ENCODE measurements at places on chromosomes 5 and 9.
A peak's percentile ranks its signal among the peaks of the same experiment; 100 is the strongest.

DNA sequence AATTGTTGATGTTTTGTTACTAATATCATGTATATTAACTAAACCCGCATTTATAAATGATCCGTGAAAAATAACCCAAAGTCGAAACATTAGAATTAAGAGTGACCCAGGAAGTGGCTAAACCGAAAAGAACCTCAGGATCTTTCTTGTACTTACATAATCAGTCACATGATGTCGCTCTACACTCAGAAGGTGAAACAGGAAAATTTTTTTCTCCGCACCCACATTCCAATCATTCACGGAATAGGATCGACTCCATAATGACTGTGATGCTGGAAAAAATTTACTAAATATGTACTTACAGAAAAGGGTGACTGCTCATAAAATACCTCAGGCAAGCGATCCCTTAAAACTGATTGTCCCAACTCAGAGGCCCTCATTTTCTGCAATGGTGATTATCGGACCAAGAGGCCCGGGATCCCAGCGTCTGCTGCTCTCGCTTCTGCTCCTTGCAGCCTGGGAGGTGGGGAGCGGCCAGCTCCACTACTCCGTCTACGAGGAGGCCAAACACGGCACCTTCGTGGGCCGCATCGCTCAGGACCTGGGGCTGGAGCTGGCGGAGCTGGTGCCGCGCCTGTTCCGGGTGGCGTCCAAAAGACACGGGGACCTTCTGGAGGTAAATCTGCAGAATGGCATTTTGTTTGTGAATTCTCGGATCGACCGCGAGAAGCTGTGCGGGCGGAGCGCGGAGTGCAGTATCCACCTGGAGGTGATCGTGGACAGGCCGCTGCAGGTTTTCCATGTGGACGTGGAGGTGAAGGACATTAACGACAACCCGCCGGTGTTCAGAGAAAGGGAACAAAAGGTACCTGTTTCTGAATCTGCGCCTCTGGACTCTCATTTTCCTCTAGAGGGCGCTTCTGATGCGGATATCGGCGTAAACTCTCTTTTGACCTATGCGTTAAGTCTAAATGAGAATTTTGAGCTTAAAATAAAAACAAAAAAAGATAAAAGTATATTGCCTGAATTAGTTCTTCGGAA, at the start of gene PCDHA12:
Gene PCDHA12 (plus strand): TSS at position 224 of the 981 bp plus-strand sequence. CDS start 165 bp downstream, at position 389.
- DNase-seq, result no peak

GRCh38 chr5:36193746-36194145, 41.8 kb downstream of the SKP2 start:
- DNase-seq, result no peak

- no peak for DNase-seq
Observed at GRCh38 chr9:109499093-109499630, 1.1 kb upstream of the PTPN3 start.

GRCh38 chr5:153881687-153882086, 157.0 kb downstream of the FAM114A2 start:
- no peak for DNase-seq

GRCh38 chr5:93279296-93279963, 301.6 kb downstream of the NR2F1-AS1 start:
- DNase-seq, result no peak

DNA sequence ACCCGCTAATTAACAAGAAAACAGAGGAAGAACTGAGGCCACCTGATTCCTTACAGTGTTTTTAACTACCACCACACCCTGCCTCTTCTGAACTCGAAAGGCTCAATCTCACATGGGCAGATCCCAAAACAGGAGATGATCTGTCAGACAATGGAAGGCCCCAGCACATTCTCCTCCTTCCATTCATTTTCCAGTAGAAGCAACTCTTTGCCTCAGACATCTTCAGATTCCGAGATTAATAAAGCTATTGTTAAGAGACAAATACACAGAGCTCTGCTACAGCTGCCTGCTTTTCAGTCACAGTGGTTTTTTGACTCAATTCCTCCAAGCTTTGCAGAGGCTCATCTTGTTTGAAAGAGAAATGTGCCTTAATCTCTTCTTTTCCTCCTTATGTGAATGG, 127.2 kb upstream of the ADAMTSL1 start:
- DNase-seq, result no peak

- DNase-seq, result peak; percentile 9
Observed at GRCh38 chr5:35656721-35657120, 39.1 kb downstream of the SPEF2 start.

- no peak for DNase-seq
Observed at GRCh38 chr5:178460174-178460573, 130.0 kb downstream of the COL23A1 start.

DNA sequence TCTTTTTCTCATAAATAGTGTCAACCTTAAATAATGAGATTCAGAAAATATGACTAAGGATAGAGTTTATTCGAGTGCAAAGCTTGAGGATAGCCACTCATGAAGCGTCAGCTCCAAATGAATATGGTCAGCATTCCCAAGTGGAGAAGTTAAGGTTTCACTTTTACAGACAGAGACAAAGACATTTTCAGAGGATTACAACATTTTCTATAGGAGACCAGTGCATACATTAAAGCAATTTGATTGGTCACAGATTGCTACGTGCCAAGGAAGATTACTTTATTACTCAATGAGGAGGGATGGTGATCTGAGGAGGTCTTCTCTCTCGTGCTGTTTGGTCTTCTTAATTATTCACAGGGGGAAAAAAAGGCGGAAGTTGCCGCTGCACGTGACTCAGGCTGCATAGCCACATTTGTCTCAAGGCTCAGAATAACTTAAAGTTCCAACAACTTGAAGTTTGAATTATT, 60.1 kb upstream of the SPATA31C2 start:
- peak; percentile 44 for DNase-seq

DNA sequence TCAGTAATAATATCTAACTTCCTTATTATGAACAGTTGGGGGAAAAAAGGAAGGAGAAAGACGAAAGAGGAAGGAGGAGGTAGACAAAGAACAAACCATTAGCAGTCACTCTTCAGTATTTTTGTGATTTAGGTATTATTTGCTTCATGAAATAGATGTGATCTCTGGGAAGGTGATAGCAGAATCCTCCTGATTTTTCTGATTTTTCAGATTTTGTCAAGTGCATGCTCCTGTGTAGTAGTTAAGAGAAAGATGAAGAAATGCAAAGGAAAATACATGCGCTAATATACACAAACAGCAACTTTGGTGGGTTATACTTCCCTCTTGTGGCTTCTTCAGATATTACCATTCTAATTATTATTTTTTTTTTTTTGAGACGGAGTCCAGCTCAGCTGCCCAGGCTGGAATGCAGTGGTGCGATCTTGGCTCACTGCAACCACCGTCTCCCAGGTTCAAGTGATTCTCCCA, 31.6 kb downstream of the LMNB1 start:
- peak; percentile 34 for DNase-seq

- DNase-seq, result no peak
Observed at GRCh38 chr9:133773889-133774655, 35.9 kb upstream of the SARDH start.

DNA sequence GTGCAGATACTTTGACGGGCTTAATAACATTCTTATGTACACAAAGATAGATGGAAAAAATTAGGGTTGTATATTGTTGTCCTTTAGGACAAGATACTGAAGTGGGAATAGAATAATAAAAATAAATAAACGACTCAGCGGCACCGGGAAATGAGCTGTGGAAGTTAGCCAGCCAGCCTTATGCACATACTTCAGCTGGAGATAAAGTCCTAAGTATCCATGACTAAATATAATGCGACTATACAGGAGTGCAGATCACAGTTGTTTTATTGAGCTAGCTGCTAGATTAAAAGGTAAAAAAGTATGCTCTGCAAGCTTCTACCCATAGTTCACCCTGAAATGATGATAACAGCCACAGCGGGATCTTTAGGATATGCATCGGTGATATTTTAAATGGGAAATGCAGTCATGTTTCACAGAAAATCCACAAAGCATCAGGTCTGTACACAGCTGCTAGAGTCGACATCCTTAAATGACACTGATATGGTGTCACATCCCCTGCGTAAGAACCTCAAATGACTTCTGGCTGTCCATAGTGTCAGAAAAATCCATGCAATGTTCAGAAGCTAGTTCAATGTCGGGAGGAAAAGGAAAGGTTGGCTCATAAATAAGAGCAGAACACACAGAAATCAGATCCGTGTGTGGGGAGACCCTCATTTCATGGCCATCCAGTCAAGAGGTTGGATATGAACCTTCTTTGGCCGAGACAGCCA, 392.8 kb upstream of the DAP start:
- DNase-seq, result no peak

- no peak for DNase-seq
Observed at GRCh38 chr9:114898741-114899140, 31.6 kb downstream of the TNFSF8 start.

DNA sequence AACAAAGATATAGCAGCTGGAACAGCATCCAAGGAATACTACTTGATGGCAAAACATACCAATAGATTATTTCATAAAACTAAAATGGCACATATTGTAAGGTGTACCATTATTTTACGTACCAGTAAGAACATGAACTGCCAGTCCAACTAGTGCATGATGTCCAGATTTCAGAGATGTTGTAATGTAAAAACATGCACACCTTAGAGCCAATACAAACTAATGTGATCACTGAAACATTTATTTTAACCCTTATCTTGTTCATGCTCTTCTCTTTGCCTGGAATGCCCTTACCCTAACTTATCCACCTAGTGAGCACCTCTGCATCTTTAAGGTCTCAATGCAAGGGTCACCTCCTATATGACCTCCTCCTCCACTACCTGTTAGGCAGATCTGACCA, 172.0 kb downstream of the GLIS3 start:
- DNase-seq, result no peak

DNA sequence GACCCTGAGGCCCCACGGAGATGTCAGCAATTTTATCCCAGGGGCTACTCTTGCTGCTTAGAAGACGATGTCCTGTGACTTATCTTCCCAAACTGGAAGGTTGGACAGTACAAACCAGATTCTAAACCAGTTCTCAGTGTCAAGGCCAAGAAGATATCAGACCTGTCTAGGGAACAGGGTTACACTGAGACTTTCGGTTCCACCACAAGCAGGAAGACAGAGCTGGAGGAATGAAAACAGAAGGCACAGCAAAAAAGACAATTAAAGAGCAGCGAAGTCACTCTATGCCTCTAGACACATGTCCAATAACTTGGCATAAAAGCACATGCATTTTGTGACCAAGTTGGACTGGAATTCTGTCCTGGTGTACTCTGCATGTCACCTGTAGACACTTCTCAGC, 73.4 kb upstream of the TMEM252 start:
- DNase-seq, result no peak

- no peak for DNase-seq
Observed at GRCh38 chr5:161421067-161421466, 125.5 kb downstream of the GABRB2 start.

- peak; percentile 70 for DNase-seq
Observed at GRCh38 chr5:122091936-122092600, 14.0 kb upstream of the LOX start.

- DNase-seq, result no peak
Observed at GRCh38 chr9:28120626-28121025, 547.3 kb upstream of the C9orf72 start.
